ENCODE measurements at places on chromosomes 4 and X.

- no peak for DNase-seq
These were observed 101.5 kb downstream of the SORBS2 start for GRCh38 chr4:185710487-185710995.

- no peak for DNase-seq
These were observed 18.3 kb downstream of the STIM2 start for GRCh38 chr4:26878794-26879391.

DNA sequence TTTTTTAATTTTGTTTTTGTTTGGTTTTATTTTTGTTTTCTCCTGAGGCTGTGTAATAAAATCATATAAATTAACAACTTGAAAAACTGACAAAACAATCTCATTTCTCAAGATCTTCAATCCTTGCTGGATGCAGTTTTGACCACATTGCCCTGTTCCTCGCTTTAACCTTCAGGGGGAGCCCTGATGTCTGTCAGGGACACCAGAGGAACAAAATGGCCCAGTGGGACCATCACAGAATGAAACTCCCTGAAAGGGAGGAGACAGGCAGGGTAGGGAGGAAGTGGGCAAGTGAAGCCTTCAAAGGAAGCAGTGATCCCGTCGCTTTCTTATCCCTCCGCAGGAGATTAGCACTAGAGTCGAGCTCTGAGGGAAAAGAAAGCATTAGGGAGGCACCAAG, 274.9 kb upstream of the LDB2 start:
- no peak for DNase-seq

DNA sequence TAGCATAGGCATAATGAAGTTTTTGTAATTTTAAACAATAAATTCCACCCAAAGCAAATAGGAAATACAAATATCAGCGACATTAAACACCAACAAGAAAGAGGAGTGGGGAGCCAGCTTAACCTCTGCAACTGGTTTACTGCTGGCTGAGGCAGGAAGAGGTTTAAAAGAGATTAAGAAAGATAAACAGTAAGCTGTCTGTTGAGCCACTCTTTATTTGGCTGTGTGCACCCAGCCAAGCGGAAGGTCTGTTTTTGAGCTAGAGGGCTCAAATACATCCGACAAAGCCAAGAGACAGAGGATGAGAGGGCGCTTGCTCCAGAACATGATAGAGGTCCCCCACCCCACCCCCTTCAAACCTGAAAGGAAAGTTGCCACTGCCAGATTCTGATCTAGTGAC, 191.4 kb downstream of the MGST2 start:
- no peak for DNase-seq
